ENCODE measurements at places on chromosomes 3 and 15.

GRCh38 chr3:137083332-137083731 lies 125.5 kb downstream of the IL20RB start:
- no peak for DNase-seq

GRCh38 chr3:70972855-70973254 lies 610.7 kb downstream of the FOXP1 start:
- no peak for DNase-seq

DNA sequence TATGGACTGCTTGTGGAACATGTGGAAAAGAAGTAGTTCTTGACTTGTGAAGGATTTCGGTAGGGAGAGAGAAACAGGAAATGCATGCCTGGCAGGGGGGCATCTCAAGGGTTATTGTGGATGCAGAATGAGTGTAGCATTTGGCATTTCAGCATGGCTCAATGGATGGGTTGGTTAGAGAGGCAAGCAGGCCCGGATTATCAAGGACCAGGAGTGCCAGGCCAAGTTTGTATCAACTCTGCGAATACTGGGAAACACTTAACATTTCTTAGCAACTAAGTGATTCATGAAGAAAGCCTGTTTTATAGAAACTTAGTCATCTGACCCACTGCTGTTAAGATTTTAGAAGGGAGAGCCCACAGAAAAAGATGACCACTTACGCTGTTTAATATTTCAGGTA lies 33.6 kb downstream of the KIF15 start:
- peak; percentile 18 for DNase-seq

DNA sequence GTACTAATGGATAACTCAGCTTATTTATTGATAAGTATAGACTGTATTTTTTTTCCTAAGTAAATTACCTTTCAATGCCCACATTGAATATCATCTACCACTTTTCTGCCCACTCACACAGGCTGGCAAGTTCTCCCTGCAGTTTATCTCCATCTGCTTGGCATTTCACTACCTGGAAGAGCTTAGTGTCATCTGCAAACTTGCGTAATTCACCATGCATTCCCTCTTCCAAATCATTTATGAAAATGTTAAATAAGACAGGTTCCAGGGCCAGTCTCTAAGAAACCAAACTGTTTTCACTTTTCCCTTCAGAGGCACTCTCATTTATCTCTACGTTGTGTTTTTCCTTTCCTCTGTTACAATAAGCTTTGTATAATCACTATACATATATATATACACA lies 1076.6 kb downstream of the IGSF11 start:
- no peak for DNase-seq

DNA sequence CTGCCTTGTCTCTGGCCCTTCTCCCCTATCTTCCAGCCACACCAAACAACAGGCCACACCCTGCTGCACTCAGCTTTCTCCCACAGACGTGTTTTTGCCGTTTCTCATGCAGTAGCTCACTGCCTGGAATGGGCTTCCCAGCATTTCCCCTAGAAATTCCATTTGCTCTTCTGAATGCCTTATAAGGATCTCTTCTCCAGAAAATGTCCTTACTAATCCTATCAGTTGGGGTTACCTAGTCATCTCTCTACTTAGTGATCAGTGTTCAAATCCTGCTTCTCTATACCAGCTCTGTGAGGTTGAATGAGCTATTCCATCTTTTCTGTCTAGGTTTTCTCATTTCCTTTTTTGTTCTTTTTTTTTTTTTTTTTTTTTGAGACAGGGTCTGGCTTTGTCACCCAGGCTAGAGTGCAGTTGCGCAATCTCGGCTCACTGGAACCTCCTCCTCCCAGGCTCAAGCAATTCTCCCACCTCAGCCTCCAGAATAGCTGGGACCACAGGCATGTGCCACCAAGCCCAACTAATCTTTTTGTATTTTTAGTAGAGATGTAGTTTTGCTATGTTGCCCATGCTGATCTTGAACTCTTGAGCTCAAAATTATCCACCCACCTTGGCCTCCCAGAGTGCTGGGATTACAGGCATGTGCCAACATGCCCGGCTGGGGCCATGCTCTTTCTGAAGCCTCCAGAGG lies 98.2 kb upstream of the CHD2 start:
- DNase-seq = no peak

GRCh38 chr3:76565496-76566210 lies 474.2 kb upstream of the ROBO2 start:
- DNase-seq = no peak

- DNase-seq = no peak
These were observed 1109.6 kb upstream of the CADM2 start for GRCh38 chr3:83849106-83849730.

DNA sequence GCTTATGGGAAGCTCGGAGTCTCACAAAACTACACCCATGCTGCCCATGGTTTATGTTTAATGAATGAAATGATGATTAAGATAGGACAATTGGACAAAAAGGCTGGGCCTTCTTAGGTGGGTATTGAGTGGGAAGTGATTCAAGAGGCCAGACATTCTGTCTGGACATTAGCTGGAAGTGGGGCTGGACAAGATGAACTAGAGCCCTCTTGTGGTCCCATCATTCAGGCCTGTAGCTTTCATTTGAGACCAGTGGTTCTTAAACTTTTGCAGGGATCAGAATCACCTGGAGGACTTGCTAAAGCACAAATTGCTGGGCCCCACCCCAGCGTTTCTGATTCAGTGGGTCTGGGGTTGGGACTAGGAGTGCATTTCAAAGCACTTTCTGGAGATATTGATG lies 290.4 kb upstream of the CTDSPL start:
- DNase-seq = no peak

DNA sequence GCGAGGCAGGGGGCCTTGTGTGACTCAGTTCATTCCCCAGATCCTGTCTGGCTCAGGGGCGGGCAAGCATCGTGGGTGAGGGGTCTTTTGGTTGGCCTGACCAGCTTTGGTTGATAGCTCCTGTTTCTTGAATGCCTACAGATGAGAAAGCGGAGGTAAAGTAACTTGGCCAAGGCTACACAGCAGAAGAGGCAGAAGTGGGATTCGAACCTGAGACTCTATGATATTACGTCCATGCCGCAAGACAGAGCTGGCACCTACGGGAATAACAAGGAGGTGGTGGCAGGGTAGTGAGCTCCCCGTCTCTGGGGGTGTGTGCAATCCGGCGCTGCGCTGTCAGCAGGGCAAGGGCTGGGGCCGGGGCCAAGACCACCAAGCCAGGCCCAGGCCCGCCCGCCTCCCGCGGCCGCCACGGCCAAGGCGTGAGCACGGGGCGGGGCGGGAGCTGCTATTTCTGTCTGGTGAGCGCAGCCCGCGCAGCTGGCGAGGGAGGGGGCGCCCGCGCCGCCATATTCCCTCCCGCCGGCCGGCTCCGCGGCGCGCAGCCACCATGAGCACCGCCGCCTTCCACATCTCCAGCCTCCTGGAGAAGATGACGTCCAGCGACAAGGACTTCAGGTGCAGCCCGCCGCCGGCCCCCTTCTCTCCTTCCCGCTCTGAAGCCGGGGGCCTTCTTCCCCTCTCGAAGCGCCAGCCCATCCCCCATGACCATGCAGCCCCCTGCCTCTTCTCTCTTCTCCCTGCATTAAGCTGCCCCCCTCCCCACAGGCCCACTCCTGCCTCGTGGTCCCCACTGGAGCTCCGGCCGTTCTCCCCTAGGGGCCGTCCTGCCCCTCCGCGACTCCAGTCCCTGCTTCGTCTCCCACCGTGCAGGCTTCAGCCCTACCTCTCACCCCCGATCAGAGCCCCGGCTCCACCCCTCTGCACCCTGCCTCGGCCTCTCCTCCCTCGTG lies at the start of gene CAND2:
Gene CAND2 (plus strand): TSS at position 510 of the 953 bp plus-strand sequence. CDS start 41 bp downstream, at position 551.
- peak; percentile 39 for DNase-seq

DNA sequence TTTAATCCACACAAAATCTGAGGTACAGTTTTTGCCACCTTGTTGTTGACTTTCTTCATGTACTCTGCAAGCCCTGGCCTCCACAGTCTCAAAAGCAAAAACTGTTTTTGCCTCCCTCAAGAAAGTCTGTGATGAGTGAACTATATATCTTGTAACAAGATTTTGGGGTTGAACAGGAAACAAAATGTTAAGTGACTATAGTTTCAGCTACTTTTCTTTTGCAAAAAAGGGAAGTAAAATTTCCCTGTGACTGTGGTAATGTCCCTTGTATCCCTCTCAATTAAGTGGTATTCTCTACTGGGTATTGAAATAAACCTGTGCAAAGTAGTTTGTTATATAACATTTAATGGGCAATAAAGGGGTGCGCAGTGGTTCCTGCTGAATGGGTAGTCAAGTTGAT lies 21.3 kb upstream of the SCAANT1 start:
- DNase-seq = no peak

DNA sequence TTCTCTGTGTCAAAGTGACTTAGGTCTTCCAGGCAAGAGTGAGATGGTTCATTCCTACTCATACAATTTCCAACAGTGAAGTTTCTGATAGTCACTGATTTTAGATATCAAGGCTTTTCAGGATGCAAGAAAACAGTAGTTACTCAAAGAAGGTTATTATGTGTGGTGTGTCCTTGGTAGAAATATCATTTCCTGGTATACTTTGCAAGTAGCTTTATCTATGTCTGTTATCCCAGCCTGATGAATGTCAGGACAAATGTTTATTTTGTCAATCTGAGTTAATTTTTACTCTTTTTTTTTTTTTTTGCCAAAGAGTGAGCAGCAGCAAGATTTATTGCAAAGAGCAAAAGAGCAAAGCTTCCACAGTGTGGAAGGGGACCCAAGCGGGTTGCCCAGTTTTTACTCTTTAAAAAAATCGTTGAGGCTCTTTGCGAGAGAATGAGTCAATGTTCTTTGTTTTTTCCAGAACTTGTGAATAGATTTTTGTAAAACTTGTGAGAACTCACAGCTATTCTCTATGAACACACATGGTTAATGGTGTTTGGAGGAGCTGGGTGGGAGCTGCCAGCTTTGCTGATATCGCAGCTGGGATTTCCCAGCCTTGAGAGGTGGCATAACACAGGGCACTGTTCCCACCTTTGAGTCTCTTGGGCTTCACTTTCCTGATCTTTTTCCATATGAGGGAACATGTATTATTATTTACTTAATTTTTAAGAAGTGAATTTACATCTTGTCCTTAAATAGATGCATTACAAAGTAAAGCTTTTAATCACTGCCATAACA lies 51.9 kb downstream of the SV2B start:
- DNase-seq = no peak

- DNase-seq = no peak
These were observed 507.6 kb upstream of the ROBO2 start for GRCh38 chr3:76532158-76532822.

GRCh38 chr3:180358179-180358578 lies 243.8 kb upstream of the TTC14 start:
- DNase-seq = no peak

GRCh38 chr15:63860155-63860554 lies 26.4 kb upstream of the HERC1 start:
- DNase-seq = no peak

- DNase-seq = no peak
These were observed 14.7 kb downstream of the THBS1 start for GRCh38 chr15:39595338-39596221.

DNA sequence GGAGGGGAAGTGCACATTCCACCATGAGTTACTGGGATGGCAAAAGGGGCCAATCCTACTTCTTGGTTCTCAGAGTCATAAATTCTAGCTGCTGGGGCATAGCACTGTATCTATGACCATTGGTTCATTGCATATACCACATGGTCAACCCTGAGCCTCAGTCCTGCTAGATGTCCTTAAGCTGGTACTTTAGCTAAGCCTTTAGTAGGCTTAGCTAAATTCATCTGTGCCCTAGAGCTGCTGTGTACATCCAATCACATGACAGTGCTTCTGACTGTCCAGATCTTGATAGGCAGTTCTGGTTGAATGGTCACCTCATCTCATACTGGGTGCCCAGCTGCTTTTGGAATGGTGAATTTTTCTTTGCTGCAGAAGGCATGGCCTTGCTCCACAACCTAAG lies 8.2 kb downstream of the NDUFB4 start:
- DNase-seq = no peak

GRCh38 chr3:85303156-85303555 lies 344.4 kb downstream of the CADM2 start:
- no peak for DNase-seq

- no peak for DNase-seq
These were observed 14.0 kb downstream of the MAPKBP1 start for GRCh38 chr15:41788262-41788661.

GRCh38 chr3:64687781-64688604 lies at the start of gene ADAMTS9:
TSS of gene ADAMTS9 (minus strand) at chr3:64688000. CDS start at chr3:64687657, 343 bp downstream.
- DNase-seq = no peak

DNA sequence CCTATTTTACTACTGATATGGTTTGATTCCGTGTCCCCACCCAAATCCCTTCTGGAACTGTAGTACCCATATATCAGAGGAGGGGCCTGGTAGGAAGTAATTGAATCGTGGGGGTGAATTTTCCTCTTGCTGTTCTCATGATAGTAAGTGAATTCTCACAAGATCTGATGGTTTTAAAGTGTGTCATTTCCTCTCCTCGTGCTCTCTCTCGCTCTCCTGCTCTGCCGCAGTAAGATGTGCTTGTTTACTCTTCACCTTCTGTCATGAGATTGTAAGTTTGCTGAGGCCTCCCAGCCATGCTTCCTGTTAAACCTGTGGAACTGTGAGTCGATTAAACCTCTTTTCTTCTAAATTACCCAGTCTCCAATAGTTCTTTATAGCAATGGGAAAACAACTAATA lies 81.2 kb upstream of the ZBTB20 start:
- DNase-seq = no peak
